ENCODE measurements at places on chromosomes 4 and X.

DNA sequence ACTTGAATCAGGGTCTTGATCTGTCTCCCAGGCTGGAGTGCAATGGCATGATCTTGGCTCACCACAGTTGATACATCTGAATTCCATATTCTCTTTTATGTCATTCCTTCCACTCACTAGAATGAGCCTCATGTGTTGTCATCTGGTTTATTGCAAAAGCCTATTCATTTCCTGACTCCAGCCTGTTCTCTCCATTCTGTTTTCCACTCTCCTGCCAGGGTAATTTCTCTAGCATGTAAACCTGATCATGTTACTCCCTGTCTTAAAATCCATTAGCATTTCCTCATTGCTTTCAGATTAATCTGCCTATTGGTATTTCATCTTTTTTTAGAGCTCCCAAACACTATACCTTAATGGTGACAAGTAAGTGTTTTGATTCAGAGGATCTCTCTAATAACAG is 4.3 kb upstream of the DDX60L start:
- no peak for DNase-seq

DNA sequence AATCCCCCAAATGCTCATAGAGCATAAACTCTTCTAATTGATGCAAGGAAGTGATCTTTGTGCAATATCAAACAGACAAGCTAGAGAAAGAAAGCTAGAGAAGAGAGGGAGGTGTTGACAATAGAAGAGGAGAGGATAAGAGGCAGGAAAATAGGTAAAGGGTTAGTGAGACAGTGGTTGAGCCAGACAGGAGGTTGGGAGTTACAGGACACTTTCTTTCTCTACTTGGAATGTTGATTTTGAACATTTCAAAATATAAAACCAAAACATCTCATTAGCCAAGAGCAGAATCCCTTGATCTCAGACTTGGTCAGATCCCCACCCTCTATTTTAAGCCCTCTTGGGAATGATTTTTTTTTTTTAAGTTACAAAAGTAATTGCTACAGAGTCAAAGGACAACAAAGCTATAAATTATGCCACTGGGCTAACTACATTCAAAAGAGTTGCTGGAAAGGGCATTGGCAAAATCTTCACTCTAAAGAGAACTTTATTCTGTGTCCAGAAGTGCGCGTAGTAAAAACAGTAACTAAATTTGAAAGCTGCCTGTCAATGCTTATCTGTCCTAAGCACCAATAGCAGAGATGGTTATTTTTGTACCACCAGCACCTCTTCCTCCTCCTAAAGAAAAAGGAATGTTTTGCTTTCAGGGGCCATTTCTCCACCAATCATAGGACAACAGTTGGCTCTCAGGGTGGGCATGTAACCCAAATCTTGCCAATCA is 133.8 kb downstream of the PDGFC start:
- DNase-seq, result no peak

DNA sequence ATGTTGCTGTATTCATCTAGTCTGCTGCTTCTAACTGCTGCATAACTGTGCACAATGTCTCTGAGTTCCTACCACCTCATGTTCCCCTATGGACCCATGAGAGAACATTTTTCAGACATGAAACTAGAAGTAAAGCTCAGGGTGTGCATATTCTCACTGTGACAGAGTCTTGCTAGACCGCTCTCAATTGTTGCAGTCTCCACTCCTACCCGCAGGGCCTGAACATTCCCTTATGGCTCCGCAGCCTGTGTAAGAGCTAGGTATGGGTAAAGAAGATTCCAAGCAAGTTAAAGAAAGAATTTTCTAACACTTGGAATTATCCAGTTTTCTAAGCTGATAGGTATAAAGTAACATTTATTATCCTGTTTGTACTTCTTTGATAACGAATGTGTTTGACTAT is 5.4 kb downstream of the OCIAD2 start:
- DNase-seq, result no peak

- no peak for DNase-seq
These were observed 78.8 kb upstream of the PLAC1 start for GRCh38 chrX:134737061-134737460.

DNA sequence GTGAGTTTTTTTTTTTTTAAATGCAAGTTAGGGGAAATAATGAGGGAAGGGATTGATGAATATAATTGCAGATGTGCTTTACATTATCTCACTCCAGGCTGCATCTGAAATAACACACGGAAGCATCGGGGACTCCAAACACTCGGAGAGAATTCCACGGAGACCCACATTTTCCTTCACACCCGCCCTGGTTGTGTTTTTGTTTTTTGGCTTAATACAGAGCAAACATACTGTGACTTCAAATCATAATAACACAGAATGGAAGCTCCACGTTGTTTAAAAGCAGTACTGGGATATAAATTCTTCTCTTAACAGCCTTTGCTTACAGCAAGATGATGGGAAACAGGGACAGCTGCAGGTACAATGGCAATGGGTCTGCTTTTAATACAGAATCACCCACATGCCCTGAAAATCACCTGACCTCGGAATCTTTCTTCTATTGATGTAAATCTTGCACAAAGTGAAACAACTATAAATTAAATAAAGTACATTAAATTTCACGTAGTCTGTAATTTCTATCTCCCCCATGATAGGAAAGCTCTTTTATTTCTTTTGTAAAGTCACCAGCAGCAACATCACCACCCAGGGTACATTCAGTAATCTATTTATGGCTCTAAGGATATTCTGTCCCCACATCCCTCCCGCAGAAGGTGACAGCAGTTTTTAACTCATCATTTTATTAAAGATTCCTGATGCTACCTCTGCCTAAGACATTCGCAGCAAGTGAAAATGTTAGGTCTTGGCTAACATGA is 119.3 kb downstream of the ZNF827 start:
- no peak for DNase-seq

DNA sequence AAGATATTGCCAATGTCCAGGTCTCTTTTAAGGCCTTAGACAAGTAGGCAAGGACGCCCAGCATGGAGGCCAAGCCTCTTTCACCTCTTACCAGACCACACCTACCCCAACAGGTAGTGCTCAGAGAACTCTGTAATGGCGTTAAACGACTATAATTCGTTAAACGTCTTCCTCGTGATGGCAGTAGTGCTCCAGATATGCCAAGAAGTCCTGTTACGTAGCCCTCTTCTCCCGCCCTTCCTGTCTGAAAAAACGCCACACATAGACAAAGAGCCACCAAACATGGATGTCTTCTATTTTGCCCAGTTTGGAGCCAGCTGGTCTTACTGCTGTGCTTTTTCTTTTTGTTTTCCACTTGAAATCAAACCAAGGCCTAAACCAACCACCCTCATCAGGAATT is 190.7 kb downstream of the OR13H1 start:
- no peak for DNase-seq

DNA sequence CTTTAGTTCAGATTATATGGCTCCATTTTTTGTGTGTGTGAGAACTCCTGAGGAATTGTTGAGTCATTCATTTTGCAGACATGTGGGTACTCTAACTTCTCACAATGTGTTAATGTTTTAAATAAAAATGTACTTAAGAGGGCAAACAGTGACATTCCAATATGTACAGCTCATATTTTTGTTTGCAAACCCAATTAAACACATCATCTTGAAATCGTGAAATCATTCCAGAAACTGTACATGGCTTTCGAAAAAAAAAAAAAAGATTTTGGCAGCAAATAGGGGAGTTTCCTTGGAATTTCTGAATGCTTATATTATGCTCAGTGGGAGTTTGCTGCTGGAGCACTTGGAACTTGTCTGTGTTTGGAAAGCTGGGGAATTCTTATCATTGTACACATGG is 85.0 kb downstream of the HPGD start:
- DNase-seq, result no peak
